ENCODE measurements at places on chromosomes 1 and 21. TPM values are rescaled to one million over a fixed set of nuclear protein-coding genes. Genes with fewer than 3 reads are reported as not detected.

Gene KRTAP13-2
- not detected for total RNA-seq

Gene CBR3
- total RNA-seq, result 12.8 TPM

Gene FCER1G
- not detected for total RNA-seq

Gene CHIA
- total RNA-seq, result not detected

Gene OR2L13
- not detected for total RNA-seq

Gene ANGPTL3
- total RNA-seq, result not detected

Gene FCGR3B
- total RNA-seq, result not detected

Gene FABP3
- 5.6 TPM for total RNA-seq

DNA sequence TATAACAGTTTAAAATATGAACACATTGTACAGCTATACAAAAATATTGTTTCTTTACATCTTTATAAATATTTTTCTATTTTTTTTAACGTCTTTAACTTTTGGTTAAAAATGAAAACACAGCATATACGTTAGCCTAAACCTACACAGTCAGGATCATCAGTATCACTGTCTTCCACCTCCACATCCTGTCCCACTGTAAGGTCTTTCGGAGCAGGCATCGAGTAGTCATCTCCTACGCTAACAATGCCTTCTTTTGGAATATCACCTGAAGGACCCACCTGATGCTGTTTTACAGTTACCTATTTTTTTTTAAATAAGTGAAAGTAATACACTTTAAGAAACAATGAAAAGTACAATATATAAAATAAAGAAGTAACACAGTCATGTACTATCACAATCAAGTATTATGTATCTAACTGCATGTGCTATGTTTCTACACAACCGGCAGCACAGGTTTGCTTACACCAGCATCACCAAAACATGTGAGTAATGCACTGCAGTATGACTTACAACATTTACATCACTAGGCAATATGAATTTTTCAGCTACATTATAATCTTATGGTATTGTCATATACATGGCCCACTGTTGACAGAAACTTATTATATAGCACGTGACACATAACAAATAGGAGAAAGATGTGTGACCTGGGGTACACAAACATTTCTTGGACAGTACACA is 254.4 kb downstream of the AKT3 start:
- DNase-seq, result peak; percentile 89

DNA sequence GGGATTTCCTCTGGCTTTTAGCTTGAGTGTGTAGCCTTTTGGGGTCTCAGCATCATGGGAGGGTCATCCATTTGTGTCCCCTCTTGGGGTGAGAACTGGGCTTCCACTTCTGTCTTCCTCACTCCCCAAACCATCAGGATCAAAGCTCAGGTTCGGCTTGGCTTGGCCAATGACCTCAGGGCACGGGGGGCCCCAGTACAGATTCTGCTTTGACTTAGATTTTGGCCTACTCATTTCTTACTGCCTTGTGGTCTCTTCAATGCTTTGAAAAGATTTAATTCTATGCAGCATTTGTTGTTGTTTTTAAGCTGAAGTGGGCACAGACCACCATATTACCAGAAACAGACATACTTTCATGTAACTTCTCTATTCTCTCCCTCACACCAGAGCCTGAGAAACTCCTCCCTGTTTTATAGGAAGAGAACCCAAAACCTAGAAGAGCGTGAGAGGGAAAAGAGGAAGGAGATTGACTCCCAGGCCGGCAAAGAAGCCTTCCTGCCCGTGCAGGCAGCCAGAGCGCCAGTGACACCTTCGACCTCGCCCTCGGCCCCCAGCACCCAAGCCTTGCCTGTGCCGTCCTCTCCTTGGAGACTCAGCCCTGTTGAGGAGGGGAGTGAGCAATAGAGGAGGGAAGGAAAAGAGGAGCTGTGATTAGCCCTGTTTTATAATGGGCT is 1.9 kb upstream of the S100A3 start:
- no peak for DNase-seq

- DNase-seq, result peak; percentile 21
Observed at GRCh38 chr1:204726478-204726877, 40.9 kb upstream of the LRRN2 start.

GRCh38 chr1:97841338-97841737 is 79.5 kb downstream of the DPYD start:
- no peak for DNase-seq

DNA sequence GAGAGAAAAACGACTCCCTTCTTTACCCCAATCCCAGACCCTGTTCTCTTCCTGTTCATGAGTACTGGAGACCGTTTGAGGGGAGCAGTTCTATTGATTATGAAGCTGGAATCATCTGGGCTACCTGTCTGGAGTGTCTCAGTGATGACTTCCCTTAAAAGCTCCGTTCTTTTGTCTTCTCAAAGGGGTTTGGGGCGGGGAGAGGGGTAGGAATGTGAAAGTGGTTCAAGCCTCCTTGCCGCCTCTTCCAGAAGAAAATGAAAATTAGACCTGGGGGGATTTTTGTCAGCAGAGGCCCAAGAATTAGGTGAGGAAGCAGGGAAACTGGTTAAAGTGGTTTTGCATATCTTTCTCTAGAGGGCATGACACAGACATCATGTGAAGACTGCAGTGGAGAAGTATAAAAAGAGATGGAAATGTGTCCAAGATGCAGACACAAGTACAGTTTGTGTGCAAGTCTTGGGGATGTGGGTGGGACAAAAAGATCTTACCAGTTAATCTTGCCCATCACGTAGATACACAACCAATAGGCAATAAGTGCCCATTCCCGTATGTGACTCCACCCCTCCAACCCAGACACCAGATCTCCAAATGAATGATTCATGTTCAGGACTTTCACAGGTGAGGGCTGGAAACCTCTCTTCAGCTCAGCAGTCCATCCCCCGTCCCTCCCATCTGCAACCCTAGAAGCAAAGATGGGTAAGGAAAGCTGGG is 470 bp upstream of the MTMR11 start:
- peak; percentile 58 for DNase-seq

DNA sequence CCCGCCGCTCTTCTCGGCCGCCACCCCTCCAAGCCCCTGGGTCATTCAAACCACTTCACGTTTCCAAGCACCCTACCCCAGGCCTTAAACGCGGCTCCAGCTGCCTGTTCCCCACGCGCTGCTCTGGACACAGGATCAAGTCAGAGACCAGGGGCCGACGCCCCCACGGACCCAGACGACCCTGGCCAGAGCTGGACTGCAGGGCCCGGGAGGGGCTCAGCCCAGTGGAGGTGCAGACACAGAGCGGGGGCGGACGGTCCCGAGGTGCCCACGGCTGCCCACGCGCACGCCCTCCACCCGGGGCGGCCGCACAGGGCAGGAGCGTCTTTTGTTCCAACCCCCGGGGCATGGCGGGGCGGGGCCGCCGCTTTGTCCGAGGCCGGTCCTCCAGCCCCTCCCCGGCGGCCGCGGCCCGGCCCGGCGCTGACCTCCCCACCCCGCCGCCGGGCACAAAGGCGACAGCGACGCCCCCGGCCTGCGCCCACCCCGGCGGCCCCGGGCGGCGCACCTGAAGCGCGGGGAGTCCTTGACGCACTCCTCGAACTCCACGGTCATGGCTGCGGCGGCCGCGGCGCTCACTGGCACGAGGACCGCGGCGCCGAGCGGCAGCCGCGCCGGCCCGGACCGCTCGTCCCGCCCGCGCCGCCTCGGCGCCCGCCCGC is 338 bp downstream of the ACAP3 start:
- DNase-seq, result no peak
